ENCODE measurements at places on chromosomes 7 and 10.
A peak's percentile ranks its signal among the peaks of the same experiment; 100 is the strongest.

DNA sequence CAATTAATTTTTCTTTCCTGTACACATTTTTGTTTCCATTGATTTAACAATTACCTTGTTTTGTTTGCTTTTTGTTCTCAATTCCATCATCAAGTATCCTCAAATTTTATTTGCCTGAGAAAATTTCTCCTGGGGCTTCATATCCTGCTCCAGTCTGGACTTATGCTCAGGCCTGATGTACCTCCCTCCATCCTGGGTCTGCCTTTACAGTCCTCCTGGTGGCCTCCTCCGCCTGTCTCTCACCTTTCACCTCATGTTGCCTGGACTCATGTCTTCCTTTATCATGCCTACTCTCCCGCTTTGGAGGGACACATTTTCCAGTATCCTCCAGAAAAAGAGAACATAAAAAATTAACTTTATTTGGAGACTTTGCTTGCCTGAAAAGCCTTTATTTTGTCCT, 12.1 kb upstream of the TAS2R60 start:
- no peak for DNase-seq

- DNase-seq: no peak
Observed at GRCh38 chr7:96182424-96183158, 139.3 kb downstream of the SLC25A13 start.

GRCh38 chr7:34486371-34486770, 171.6 kb upstream of the NPSR1 start:
- no peak for DNase-seq

DNA sequence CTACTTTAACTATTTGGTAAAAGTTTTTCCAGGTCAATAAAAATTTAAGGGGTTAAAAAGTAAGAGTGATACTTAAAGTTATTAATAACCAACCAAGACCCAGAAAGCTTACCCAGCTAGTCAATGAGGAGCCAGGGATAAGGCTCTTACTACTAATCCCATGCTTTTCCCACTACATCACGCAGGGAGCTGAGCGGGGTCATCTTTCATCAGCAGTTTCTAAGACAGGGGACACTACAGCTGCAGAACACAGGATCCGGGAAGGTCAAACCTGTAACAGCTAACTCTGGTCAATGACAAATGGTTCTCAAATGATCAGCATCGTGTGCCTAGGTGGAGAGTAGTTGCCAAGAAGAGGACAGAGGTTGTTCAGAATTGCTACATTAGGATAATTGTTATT, 65.1 kb downstream of the RSU1 start:
- DNase-seq: no peak

- no peak for DNase-seq
Observed at GRCh38 chr7:14380881-14381280, 391.4 kb upstream of the ETV1 start.

DNA sequence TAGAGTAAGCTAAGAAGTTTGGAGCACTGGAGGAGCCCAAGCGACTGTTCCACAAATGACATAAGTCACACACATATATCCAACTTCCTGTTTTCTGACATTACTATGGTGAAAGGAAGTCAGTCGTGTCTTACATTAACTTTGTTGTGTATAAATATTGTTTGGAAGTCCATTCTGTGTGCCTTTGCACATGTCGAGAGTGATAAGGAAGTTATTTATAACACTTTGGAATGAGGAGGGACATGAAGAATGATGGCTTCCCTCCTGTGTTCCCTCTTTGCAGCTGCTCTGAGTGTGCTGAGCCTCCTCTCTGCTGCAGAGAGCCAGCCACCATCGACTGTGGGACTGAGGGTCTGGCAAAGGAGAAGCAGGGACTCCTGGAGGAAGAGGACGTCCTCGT, 40.4 kb upstream of the MGMT start:
- no peak for DNase-seq

GRCh38 chr7:25244254-25245033, 16.2 kb upstream of the NPVF start:
- DNase-seq: no peak

GRCh38 chr10:89552213-89552612, 16.8 kb upstream of the SLC16A12 start:
- DNase-seq: no peak

DNA sequence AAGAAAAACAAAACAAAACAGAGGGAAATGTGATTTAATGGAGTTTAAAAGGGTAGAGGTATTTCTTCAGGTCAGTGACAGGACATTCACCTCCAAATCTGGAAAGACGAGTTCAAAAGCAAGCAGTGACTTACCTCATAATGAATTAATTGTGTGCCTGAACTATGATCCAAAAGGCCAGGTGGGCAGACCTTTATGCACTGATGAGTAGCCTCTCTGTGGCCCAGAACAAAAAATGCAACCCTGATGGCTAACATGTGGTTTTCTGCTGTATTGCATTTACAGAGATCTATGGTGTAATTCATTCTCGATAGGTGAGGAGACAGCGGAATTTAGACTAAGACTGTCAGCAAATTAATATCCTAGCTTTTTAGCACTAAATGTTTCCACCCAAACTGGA, 142.0 kb downstream of the HDAC9 start:
- no peak for DNase-seq

- peak; percentile 63 for DNase-seq
Observed at GRCh38 chr7:150322833-150323681, at the start of the genes ACTR3C and LRRC61. Gene ACTR3C, minus strand, starts transcription at chr7:150323545. Its CDS starts 28,249 bp downstream, at chr7:150295296. Gene LRRC61, plus strand, starts transcription at chr7:150323355. Its CDS starts 13,507 bp downstream, at chr7:150336862.

- no peak for DNase-seq
Observed at GRCh38 chr10:14023673-14024328, 306.9 kb downstream of the FRMD4A start.

- no peak for DNase-seq
Observed at GRCh38 chr7:111711426-111712065, 149.3 kb upstream of the IMMP2L start.

DNA sequence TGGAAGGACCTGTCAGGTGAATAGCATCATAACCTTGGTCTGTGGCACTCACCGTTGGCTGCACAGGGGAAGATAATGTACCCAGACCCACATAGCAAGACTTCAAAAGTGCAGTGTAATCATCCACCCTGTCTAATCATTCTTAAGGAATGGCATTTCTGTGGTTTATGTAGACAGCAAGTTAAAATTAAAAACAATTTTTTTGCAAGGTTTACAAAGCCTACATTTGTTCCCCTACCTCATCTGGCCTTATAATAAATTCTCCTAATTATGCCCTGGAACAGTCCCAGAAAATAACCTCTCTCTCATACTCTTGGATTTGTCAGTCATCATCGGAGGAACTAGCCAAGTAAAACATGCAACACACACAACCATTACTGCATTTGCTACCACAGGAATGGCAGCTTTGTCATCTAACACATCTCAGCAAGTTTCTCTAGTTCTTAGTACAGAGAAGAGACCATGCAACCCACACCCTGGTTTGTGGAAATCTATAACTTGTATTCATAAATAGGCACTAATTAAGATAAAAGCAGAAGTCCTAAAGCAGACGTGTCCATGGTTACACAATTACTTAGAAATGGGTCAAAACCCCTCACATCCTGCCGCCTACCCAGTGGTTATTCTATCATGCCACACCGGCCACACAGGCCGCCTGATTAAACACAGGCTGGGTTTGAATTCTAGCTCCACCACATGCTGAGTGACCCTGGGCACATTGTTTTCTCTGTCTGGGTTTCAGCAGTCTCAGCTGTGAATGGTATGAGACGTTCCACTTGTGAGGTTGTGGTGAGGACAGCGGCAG, 19.1 kb downstream of the ABLIM1 start:
- no peak for DNase-seq

DNA sequence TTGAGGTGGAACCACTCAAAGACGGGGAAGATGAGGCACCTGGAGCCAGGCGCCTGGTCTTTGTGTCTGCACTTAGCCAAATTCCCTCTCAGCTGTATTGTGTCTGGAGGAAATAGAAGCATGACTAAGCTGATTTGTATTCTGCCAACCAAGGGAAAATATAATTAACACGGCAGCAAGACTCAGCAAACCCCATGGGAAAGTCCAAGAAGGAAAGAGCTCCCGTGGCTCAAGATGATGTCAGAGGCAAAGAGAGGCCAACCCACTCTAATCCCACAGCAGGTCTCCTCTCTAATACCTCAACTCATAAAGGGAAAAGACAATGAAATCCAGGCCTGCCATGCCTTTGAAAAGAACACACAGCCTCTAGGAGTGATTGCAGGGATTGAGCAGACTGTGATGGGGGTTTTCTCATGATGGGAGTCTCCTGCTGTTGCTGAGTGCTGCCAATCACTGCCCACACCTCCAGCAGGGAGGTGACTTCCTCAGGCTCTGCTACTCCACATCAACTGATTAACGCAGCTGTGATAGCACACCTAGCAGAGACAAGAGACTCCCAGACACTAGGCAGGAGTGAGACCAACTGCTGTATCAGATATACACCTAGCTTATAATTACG, 255.5 kb upstream of the C7orf33 start:
- no peak for DNase-seq

- DNase-seq: no peak
Observed at GRCh38 chr10:97163781-97164501, 21.8 kb downstream of the SLIT1 start.

DNA sequence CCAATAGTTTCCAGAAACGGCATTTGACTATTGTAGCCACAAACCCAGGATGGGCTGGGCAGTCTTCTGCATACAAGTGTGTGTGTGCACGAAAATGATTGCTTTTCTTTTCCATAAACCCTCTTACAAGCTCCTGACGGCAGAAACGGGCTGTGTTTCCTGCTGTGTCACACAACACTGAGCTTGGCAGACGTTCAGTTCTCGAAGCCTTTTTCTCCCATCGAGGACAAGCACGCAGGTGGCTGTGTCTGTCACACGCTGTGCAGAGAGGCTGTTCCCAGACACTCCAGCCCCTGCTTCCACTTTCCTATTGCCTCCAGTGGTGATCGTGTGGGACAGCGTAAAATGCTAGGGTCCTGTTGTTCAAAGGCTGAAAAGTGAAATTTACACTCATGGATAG, 32.1 kb downstream of the RBAK start:
- no peak for DNase-seq

GRCh38 chr10:30270247-30270646, 78.8 kb downstream of the MTPAP start:
- no peak for DNase-seq

DNA sequence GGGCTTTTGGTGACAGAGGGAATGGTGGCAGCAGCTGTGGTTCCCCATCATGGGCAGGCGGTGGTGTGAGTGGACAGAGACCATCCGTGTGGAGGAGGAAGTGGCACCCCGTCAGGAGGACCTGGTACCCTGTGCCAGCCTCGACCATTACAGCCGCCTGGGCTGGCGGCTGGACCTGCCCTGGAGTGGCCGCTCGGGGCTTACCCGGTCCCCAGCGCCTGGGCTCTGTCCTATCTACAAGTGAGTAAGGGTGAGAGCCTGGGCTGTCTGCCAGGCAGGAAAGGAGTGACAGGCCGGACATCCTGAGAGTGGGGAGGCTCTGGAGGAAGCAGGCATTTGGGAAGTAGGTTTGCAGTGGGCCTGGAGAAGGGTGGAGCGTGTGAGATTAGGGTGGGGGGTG, 2.9 kb upstream of the ZNF467 start:
- DNase-seq: no peak

- no peak for DNase-seq
Observed at GRCh38 chr7:82562716-82563404, 119.3 kb upstream of the CACNA2D1 start.

DNA sequence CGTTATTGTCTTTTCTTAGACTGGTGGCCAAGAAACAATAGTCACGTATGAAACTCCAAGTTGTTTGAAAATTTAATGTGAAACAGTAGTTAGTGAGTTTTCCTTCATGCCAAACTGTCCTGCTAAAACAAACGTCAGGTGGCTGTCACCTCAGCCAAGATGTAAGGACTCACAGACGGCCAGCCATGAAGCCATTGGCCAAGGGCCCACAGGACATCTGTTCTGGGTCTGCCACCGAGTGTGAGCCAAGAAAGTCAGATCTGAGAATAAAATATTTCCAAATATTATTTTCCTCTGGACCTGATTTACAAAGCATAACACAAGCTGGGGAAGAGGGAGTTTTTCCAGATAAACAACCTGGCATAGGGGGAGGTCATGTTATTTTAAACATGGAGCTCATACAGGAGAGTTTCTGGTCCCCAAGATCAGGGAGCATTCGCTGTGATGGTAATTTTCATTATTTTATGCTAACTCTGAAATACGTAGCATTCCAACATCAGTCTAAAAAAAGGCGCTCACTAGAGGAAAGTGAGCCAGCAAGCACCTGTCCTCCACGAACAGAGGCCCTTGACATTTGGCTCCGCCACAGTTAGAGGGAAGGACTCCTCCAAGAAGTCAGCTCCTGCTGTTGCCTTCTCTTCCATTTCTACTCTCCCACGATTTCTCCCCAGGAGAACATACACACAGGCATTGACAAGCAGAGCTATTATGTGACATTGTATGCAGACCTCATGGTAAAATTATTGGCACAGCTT, 38.9 kb upstream of the LANCL2 start:
- DNase-seq: no peak

GRCh38 chr10:1896153-1896552, 158.8 kb upstream of the ADARB2 start:
- no peak for DNase-seq

GRCh38 chr10:24793648-24794379, 70.1 kb upstream of the ARHGAP21 start:
- DNase-seq: no peak

- DNase-seq: no peak
Observed at GRCh38 chr10:44053391-44053790, 331.5 kb downstream of the CXCL12 start.

GRCh38 chr10:79438021-79438698, 7.3 kb downstream of the ZCCHC24 start:
- no peak for DNase-seq

- no peak for DNase-seq
Observed at GRCh38 chr7:95972523-95972922, 200.2 kb downstream of the DYNC1I1 start.

DNA sequence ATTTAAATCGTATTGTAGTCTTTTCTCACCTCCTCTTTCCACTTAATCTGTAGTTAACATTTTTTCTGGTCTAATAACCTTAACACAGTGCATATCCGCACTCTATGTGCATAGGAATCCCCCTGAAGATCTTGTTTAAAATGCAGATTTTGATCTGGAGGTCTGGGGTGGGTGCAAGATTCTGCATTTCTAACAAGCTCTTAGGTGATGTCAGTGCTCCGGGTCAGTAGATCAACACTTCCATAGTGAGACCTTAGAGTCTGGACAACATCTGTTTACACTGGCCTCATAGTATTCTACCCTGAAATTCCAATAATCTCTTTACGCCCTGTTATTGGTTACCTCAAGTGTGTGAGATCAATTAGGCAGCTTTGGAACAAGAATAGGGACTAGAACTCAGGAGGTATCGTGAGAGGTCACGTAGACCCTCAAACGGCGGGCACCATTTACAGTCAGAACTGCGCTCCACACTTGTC, 434 bp upstream of the PLEKHA8 start:
- DNase-seq: no peak
